ENCODE measurements at places on chromosomes 1 and 21.

DNA sequence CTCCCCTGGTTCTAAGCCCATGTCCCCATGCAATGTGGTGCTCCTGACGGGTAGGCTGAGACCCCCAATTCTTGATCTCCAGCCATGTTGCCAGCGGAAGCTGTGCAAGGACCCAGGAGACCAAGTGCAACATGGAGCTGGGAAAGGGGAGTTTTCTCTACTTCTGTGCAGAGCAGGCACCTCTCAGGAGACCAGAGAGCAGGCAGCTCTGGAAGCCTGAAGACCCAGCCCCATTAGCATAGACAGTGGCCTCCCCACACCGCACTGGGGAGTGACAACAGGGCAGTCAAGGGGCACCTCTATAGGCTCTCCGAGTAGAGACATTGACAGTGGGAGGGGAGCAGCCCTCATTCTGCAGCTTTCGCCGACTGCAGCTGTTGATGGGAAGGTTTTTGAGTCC lies 410.2 kb downstream of the MATN1 start:
- no peak for DNase-seq

DNA sequence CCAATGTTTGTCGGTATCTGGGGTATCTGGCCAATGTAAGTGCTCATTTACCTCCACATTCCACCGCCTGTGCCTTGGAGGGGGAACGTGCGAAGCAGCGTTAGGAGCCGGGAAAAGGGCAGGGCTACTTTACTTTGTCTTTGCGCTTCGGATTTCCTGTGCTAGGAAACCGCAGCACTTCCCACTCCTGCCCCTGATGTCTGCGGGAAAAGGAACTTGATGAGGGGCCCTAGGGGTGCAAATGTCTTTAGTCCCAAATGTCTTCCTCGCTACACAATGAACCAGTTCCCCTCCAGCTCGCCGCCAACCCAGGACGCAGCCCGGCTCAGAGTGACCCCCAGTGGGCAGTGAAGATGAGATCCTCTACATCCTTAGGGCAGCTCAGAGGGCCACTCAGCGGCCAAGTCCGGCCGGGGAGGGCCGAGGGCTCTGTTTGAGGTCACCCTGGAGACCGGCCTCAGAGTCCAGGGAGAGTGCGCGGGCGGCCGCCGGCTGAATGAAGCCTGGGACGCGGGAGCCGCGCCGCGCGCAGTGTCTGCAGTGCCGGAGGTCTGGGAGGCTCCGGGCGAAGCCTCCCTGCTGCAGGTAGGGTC lies at the start of gene DYNLT5:
DYNLT5 (plus strand) TSS at position 460 of the 593 bp plus-strand sequence. CDS start 2,200 bp downstream, outside the sequence.
- DNase-seq = no peak

- DNase-seq = no peak
These were observed 19.9 kb upstream of the HMGCL start for GRCh38 chr1:23845163-23845562.

GRCh38 chr1:27980216-27980845 lies 20.6 kb downstream of the XKR8 start:
- DNase-seq = no peak

DNA sequence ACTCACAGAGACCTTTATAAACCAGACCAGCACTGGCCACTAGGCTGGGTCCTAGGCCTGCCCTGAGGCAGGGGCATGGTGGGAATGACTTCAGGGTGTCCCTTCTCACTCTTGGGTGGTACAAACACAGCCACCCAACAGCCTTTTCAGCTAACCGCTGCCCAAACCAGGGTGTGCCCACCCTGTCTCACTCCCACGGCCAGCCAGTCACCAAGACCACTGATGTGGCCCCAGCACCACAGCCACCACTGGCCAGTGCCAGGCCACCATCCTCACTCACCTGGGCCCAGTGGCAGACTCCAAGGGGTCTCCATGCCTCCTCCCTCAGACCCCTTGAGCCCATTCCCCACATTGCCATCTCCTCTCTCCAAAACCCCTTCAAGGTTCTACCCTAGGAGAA lies 27.8 kb downstream of the TAS1R2 start:
- DNase-seq = no peak

GRCh38 chr1:227317523-227318015 lies 723 bp downstream of the CDC42BPA start:
- no peak for DNase-seq

DNA sequence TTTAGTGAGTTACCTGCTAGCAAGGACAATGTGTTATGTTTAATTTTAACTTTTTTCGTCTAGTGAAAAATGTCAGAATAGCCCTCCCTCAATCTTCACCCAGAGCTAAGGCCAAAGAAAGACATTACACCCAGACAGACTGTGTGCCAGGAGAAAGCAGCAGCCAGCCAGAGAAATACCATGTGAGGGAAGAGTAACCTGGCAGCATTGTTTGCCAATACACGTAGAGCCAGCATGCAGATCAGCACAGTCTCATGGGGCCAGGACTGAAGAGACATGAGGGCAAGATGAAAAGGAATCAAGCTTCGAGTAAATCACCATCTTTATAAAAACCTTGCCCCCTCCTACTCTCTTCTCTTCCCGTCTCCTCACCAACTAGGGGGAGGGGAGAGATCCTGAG lies 88.5 kb upstream of the ADAR start:
- no peak for DNase-seq

DNA sequence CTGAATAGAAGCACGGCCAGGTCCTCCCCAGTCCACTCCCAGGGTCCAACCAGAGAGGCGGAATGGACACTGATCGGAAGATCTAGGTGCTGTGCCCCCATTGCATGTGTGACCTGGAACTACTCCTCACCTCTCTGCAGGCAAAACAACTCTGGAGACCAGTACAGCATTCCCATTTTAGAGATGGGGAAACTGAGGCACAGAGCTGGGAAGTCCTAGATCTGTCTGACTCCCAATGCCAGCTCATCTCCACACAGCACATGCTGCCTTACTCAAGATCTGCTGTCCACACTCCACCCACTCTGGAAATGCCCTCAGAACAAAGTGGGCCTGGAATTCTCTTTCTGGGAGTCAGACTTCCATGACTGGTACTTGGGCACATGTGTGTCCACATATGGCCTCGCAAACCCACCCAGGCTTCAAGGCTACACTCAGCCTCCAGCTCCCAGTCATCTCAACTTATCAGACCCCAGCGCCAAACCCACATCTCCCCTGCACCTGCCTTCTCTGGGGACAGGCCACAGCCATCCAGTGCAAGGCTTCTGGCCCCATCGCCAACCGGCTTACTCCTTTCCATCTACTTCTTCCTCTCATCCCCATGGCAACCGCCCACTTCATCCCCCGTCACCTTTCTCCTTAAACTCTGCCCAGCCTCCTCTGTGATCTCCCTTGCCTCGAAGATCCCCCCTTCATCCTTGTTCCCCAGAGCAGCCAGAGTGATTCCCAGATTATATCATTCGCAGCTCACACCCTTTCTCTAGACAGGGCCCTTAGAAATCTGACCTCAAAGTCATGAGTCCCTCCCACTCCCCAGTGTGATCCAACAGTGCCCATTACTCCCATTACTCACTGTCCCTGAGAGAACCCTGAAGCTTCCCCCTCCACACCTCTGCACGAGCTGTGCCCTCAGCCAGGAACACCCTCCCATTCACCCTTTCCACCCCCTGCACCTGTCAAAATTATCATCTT lies 2.7 kb downstream of the COL8A2 start:
- DNase-seq = no peak

DNA sequence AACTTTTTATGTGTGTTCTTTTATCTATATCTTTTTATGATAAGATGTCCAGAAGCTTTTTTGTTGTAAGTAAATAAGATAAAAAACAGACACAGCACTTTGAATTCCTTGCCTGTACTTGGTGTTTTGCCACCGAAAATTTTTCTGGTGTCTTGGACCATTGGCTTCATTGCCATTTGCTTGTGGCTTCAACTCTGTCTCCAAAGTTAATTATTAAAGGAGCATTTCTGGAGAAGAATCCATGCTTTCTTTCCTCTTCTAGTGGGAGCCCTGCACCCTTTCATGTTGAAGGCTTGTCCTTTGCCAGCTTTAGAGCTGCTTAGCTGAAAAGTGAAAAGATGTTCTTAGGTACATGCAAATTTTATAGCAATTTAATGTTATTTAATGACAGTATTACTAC lies 112.2 kb downstream of the DYRK1A start:
- DNase-seq = no peak

DNA sequence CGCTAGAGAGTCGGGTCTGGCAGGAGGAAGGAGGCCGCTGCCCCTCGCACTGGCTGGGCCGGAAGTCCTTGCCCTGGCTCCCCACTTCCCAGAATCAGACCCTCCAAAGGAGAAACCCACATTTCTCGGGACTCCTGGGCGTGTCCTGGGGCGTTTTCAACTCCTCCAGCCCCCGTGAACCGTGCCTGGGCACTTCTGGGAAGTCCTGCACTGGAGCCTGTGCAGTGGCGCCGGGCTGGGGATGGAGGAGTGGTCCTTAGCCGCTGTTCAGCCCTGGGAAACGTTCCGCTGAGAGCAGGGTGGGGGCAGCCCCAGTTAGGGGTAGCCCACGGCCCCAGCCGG lies 3.0 kb downstream of the IGSF21 start:
- no peak for DNase-seq

DNA sequence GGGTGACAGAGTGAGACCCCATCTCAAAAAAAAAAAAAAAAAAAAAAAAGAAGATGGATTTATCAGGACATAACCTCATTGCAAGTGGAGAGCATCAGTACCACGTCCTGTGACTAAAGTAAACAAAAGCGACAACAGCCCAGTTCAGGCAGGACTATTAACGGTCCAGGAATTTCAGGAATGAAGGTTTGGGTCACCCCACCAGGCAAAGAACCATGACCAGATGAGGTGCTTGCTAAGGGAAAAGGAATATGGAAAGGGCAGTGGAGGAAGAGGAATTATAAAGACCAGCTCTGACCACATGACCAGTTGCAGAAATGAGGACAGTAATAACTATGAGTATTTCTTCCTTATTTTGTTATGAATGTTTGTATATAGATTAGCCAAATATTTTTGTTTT lies 35.4 kb upstream of the EIF4G3 start:
- no peak for DNase-seq

All from NK-92 treated with Interleukin-12 subunit alpha and Interleukin-12 subunit beta, amount 100 ng/mL, for 24 hours (cell line).